Immature natural killer cell (primary cell): ENCODE measurements at places on chromosomes 13 and 19. TPM values are rescaled to one million over a fixed set of nuclear protein-coding genes. Genes with fewer than 3 reads are reported as not detected.

INSL3 gene
- 2.0 TPM for polyA plus RNA-seq

RUVBL2 gene
- polyA plus RNA-seq = 64.0 TPM

SLC46A3 gene
- polyA plus RNA-seq = 26.7 TPM

DNMT1 gene
- polyA plus RNA-seq = 43.3 TPM

MAB21L1 gene
- not detected for polyA plus RNA-seq

DNA sequence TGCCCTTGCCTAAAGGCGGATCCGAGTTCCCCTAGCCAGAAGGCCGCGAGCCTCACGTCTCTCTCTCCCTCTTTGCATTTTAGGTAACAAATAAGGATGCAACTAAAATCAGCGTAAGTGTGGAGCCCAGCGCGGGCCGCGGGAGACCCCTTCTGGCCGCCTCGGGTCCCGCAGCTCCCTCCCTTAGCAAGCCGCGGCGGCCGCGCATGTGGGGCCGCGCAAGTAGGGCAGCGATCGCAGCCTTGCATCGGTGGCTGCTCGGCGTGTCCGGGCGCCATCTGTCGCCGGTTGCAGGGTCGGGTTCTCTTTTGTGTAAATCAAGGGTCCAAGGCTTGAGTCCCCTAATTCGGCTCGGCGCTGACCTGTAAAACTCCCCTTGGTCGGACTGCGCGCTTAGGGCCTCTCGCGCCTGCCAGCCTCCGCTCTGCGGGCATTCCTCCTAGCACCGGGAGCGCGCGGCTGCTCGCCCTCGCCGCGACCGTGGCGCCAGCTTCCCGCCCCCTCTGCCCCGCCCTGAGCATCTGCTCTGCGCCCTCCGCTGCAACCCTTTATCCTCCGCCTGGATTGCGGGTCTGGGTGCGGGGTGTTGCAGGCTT, 2.7 kb downstream of the VSTM2B start:
- H3K36me3 ChIP-seq = no peaks in the 10 kb centered on the region
- H3K4me1 ChIP-seq = peaks cover 24% of the 10 kb centered on the region
- peak; percentile 6 for DNase-seq
- H3K27me3 ChIP-seq = peaks cover 13% of the 10 kb centered on the region
- H3K27ac ChIP-seq = no peak overlapping the region

DNA sequence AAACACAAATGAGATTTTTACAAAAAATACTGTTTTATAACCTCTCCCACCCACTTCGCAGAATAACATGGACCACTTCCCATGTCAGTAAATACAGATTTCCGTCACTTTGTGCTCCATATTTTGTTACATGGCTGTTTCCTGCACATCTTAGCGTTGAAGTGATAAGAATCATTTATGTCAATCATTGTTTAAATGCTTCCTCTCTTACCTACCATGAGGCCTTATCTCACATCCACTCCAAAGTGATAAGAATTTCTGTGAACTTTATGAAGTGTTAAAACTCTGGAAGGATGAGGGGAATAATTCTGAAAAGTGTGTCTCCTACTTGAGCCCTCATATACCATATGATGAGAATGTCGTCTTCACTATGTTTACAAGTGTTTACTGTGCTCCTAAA, 36.6 kb upstream of the IL17D start:
- no peak overlapping the region for H3K4me3 ChIP-seq
- peaks cover 9% of the 10 kb centered on the region for H3K36me3 ChIP-seq
- DNase-seq = no peak
- peaks cover 4% of the 10 kb centered on the region for H3K27me3 ChIP-seq
- H3K4me1 ChIP-seq = peaks cover 4% of the 10 kb centered on the region

- no peaks in the 10 kb centered on the region for H3K27me3 ChIP-seq
- H3K4me1 ChIP-seq = peaks cover 15% of the 10 kb centered on the region
- H3K27ac ChIP-seq = peak overlapping the region; percentile 36
- no peak overlapping the region for H3K4me3 ChIP-seq
- no peak for DNase-seq
- peaks cover 21% of the 10 kb centered on the region for H3K36me3 ChIP-seq
These were observed 17.7 kb downstream of the METTL21C start for GRCh38 chr13:102677122-102677521.

DNA sequence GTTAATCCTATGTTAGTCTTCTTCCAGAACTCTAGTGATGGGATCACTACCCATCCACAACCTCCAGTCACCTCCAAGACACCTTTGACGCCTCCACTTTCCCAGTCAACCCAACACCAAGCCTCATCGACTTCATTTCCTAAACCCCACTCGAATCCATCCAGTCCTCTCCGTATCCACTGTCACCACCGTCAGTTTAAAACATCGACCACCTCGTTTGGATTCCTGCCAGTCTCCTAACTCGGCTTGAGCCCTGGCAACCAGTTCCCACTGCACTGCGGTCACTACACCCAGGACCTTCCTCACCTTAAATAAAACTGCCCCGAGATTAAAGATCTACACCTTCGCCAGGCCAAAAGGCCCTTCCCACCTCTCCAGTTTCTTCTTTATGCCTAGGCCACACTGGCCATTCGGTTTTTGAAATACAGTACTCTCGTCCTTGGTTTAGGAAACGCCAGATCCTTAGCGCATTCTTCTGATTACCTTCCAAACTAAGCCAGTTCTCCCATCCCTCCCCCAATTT, 1.2 kb downstream of the MTIF3 start:
- peaks cover 69% of the 10 kb centered on the region for H3K4me1 ChIP-seq
- H3K36me3 ChIP-seq = no peaks in the 10 kb centered on the region
- peak overlapping the region; percentile 89 for H3K4me3 ChIP-seq
- H3K27ac ChIP-seq = peak overlapping the region; percentile 95

GRCh38 chr13:37094840-37095239, 10.6 kb downstream of the CSNK1A1L start:
- H3K27ac ChIP-seq = no peak overlapping the region
- no peak for DNase-seq
- no peak overlapping the region for H3K4me3 ChIP-seq
- no peaks in the 10 kb centered on the region for H3K4me1 ChIP-seq
- H3K27me3 ChIP-seq = no peaks in the 10 kb centered on the region

DNA sequence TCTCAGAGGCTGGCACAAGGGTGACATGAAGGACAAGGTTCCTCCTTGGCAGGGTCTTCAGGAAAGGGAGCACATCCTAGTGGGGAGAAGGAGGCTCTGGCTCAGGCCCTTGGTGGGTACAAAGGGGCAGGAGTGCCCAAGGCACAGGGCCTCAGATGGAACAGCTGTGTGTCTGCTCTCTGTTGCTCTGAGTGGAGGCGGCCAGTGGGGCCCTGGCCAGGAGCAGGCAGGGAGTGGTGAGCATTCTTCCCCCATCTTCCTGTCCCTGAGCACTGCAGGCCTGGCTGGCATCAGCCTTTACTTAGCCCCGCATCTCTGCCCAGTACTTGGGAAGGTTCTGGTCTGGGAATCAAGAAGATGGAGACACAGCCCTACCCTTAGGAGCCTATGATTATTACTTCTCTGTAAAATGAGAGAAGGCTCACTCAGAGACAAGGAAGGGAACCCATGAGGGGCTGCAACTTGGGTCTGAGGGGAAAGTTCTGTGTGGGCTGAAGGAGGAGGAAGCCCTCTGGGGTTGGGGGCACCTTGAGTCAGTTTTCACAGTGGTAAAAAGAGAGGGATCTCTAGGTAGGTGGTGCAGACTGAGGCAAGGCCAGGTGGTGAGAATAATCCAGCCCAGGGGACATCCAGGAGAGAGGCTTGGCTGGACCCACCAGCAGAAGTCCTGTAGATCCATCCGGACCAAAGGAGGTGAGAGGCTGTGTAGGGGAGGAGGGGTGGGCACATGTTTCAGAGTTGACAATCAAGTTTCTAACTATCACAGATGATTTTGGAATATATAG, 173.5 kb downstream of the TSHZ3 start:
- DNase-seq = no peak
- H3K27me3 ChIP-seq = peaks cover 9% of the 10 kb centered on the region
- H3K36me3 ChIP-seq = no peaks in the 10 kb centered on the region
- H3K27ac ChIP-seq = no peak overlapping the region
- H3K4me1 ChIP-seq = no peaks in the 10 kb centered on the region
- H3K4me3 ChIP-seq = no peak overlapping the region

DNA sequence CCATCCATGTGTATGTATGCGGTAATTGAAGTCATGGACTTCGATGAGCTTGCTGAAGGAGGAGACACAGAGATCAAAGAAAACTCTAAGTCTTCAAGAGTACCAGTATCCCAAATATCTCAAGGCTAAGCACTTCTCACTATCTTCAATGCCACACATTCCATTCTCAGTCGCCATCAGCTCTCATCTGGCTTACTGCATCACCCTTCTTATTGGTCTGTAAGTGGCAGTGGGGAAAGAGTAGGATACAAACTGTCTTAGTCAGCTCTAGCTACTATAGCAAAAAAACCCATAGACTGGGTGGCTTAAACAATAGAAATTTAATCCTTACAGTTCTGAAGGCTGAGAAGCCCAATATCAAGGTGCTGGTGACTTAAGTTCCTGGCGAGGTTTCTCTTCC, 218.7 kb downstream of the POSTN start:
- no peaks in the 10 kb centered on the region for H3K36me3 ChIP-seq
- no peak overlapping the region for H3K27ac ChIP-seq
- DNase-seq = no peak
- no peaks in the 10 kb centered on the region for H3K27me3 ChIP-seq
- H3K4me1 ChIP-seq = no peaks in the 10 kb centered on the region

- peaks cover under 1% of the 10 kb centered on the region for H3K4me1 ChIP-seq
- no peak overlapping the region for H3K27ac ChIP-seq
- no peaks in the 10 kb centered on the region for H3K36me3 ChIP-seq
- H3K27me3 ChIP-seq = peaks cover 5% of the 10 kb centered on the region
- DNase-seq = no peak
These were observed 82.5 kb downstream of the TSHZ3 start for GRCh38 chr19:31266731-31267130.

DNA sequence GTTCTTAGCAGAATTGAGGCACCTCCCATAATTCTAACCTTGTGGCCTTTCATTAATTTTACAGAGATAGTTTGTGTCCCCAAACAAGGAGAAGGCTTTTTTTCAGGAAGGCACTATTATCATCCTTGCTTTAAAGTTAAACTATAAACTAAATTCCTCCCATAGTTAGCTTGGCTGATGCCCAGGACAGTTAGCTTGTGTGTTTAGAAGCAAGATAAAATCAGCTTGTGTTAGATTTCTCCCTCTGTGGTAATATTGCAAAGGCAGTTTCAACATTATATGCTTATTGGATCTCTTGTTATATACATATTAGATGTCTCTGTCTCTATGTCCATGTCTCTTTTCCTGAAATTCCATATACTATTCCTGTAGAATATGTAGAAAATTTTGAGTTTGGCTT, 342.7 kb downstream of the TBC1D4 start:
- H3K36me3 ChIP-seq = no peaks in the 10 kb centered on the region
- no peaks in the 10 kb centered on the region for H3K4me1 ChIP-seq
- no peak for DNase-seq
- no peak overlapping the region for H3K27ac ChIP-seq

GRCh38 chr13:26228096-26228495, 6.0 kb upstream of the RNF6 start:
- DNase-seq = no peak
- H3K36me3 ChIP-seq = no peaks in the 10 kb centered on the region
- no peak overlapping the region for H3K27ac ChIP-seq
- H3K27me3 ChIP-seq = peaks cover 4% of the 10 kb centered on the region
- no peak overlapping the region for H3K4me3 ChIP-seq

DNA sequence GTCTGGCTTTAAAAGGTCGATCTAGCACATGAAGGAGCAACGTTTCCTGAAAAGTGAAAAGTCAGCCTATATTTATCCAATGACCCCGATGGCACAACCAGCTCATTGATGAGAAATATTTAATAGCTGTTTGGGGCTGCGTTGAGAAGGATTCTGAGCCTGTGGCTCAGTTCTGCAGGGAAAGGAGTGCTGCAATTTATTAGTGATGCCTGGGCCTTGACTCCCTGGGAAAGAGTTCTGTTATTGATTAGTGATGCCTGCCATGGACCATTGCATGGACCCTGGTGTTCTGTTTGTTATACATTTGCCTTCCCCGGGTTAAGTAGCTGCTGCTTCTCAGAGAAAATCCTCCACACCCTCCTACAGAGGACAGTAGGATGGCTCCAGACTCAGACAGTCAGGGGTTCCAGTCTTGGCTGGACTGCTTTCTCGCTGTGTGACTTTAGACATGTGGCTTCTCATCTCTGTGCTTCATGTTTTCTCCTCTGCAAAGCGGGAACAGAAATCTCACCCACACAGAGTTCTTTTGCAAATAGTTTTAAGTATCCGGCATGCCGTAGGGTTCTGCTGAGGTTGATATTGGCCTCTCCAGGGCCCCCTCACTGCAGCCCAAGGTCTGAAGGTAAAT, 17.7 kb upstream of the PTPRS start:
- no peaks in the 10 kb centered on the region for H3K36me3 ChIP-seq
- peaks cover 16% of the 10 kb centered on the region for H3K27me3 ChIP-seq
- DNase-seq = no peak

DNA sequence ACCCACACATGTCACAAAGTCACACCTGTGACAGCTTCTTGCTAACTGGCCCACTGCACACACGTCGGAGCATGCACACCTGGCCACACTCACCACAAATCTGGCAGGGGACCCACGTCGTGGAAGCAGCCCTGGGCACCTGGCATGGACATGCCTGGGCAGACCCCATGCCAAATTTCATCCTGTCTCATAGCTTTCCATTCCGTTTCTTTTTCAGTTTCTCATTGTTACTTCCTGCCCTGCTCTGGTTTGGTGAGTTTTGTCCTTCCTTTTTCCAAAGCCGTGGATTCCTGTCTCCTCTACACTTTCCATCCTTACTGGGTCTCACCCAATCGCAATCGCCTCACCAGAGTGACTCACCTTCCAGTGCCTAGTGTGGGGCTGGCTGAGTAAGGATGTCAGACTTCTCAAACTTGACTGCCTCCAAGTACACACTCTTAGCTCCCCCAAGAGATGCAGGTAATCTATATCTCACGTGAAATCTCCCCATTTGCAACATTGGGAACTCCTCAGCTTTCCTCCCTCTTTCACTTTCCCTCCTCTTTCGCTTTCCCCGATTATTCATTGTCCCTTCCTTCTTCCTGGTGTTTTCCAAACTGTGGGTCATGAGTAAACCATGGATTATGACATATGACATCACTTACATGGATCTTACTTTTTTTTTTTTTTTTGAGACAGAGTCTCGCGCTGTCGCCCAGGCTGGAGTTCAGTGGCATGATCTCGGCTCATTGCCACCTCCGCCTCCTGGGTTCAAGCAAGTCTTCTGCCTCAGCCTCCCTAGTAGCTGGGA, 1.6 kb upstream of the BBC3 start:
- peaks cover 18% of the 10 kb centered on the region for H3K4me1 ChIP-seq
- H3K4me3 ChIP-seq = peak overlapping the region; percentile 91
- peak overlapping the region; percentile 60 for H3K27ac ChIP-seq
- H3K36me3 ChIP-seq = no peaks in the 10 kb centered on the region
